ENCODE measurements at places on chromosomes 5 and 9.

DNA sequence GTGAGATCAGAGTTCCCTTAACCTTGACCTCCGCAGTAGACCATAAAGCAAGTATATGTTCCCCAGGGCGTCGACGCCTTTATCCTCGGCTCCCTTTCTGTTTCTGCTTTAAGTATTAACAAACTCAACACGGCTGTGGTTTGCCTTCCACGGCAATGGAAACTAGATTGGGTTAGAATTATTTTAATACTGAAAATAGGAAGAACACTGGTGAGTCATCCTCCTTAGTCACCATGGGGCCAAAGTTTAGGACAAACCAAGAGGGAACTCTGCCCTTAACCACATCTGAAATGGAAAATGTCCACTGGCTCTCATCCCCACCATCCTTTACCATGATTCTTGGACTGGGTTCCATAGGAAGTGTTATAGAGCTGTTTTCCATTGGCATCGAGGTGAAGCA, 386.1 kb downstream of the ACTL7B start:
- no peak for DNase-seq

GRCh38 chr5:1220831-1221230, 4.3 kb upstream of the SLC6A18 start:
- DNase-seq: no peak

- peak; percentile 94 for DNase-seq
These were observed 65.0 kb downstream of the UGCG start for GRCh38 chr9:111961575-111961974.

DNA sequence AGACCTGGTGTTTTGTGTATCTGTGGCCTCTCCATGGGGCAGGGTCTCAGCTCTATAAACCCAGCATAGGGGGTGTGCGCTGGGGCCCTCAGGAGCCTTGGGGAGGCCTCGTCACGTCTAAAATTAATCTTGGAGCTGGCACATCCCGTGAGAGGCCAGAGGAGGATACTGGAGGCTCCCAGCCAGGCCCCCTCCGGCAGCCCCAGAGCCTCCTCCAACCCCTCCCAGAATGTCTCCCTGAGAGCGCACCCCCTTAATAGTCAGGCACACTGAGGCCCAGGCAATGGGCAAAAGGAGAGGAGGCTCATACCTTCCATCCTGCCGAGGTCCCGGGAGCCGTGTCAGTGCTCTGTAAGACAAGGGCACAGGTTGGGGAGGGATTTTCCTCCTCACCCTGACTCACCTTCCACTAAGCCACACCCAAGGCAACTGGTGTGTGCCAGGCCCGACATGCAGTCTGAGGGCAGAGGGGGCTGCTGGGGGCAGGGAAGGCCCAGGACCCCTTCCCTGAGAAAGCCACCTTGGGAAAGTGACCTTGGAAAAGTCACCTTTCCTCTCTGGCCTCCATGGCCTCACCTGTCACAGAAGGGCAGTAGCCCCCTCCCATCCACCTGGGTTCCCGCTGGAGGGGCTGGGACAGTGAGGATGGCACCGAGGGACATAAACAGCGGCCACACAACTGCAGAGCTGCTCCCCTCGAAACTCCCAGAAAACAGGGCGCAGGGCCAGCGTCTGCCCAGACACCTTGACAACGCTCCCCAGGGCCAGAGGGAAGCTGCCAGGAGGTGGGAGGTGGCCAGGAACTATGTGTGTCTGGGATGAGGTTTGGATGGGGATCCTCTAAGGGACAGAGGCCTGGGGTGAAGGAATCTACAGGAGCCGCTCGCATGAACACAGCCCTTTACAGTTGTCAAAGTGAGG, 2.9 kb downstream of the AK1 start:
- no peak for DNase-seq

DNA sequence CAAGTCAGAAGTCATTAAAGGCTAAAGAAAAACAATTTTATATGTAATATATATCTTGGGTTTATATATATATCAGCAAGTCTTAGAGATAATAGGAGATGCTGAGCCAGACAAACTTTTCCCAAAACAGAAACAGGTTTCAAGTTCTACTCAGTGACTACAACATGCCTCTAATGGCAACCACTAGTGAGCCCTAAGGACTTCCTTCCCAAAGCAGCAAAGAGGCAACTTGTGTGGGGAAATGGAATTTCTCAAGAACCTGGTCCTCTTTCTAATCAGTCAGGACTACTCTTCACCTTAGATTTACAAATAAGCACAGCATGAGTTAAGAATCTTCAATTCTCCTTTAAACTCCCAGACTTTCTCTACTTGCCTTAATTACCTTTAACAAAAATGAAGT, 17.6 kb downstream of the RNF38 start:
- DNase-seq: no peak

GRCh38 chr9:19816769-19817168, 27.9 kb upstream of the SLC24A2 start:
- no peak for DNase-seq

GRCh38 chr5:180323941-180324600, 29.1 kb downstream of the GFPT2 start:
- DNase-seq: no peak

DNA sequence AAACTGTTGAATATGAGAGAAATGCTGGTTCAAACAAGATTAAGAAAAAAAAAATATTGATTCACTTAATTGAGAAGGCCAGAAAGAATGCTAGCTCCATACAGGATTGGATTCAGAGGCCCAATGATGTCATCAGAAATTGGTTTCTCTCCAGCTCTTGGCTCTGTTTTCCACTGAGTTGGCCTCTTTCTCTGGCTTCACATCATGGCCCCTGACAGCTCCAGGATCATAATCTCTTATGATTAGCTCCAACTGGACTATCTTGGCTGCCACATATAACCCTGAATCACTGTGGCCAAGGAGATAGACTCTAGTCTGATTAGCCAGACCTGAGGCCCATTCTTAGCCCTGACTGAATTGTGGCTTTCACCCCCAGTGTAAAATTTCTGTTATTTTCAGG, 244.7 kb upstream of the GRAMD2B start:
- DNase-seq: no peak

GRCh38 chr5:5770825-5771224, 348.3 kb downstream of the ICE1 start:
- DNase-seq: no peak

GRCh38 chr9:33211695-33212393, 28.1 kb upstream of the SPINK4 start:
- DNase-seq: no peak

GRCh38 chr9:35845824-35846771, 17.1 kb downstream of the TMEM8B start:
- DNase-seq: no peak

DNA sequence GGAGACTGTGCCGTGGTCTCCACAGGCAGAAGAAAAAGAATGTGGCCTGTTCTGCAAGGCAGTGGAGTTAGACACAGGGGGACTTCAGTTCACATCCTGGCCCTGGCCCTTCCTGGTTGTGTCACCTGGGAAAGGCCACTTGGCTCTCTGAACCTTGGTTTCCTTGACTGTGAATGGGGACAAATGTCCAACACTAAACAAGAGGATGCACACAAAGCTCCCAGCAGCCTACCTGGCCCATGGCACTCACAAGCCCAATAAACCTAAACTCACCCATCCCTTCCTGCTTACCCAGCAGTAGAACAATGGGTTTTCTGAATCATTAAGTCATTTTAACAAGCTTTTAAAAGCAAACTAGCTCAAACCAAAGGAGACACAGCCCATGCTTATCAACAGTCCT, 103.9 kb downstream of the FRMD3 start:
- no peak for DNase-seq

GRCh38 chr5:137624786-137625349, 111.0 kb downstream of the KLHL3 start:
- no peak for DNase-seq

GRCh38 chr9:22373636-22374035, 73.0 kb upstream of the DMRTA1 start:
- no peak for DNase-seq

GRCh38 chr5:137627706-137628105, 108.2 kb downstream of the KLHL3 start:
- no peak for DNase-seq

- no peak for DNase-seq
These were observed 150.9 kb upstream of the LHFPL2 start for GRCh38 chr5:78799266-78800017.

- no peak for DNase-seq
These were observed 80.0 kb upstream of the STK32A start for GRCh38 chr5:147154809-147155208.

DNA sequence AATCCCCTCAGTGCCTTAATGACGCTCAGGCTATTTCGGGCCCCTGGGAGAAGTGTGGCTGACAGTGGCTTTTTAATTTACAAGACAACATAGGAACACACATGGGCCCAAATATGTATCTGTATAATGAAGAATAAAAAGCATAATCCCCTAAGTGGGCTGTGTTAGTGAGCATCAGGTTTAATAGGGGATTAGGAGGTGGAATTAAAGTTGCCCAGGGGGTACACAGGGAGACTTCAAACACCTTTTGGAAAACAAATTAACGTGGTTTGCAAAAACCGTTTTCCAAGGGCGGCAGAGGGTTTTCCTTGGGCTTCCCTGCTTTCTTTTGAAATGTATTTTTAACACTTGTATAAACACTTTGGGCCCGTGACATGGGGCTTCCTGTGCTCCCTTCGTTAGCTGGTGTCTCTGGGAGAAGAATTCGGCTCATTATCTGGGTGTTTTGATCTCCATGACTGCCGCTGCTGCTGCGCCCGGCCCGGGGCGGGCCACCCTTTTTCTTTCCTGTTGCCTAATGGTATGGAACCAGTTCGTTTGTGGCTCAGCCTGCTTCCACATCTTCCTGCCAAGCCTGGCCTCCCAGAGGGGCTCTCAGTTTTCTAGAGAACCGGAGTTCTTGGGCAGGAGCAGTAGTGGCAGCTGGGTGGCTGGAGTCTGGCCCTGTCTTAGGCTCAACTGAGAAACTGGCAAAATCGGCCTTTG, 173.0 kb downstream of the MACROH2A1 start:
- DNase-seq: no peak

Measured in dermis microvascular lymphatic vessel endothelial cell (primary cell).